Muscle of arm (tissue), 14 donors: ENCODE measurements at places on chromosomes 5 and 9.

DNA sequence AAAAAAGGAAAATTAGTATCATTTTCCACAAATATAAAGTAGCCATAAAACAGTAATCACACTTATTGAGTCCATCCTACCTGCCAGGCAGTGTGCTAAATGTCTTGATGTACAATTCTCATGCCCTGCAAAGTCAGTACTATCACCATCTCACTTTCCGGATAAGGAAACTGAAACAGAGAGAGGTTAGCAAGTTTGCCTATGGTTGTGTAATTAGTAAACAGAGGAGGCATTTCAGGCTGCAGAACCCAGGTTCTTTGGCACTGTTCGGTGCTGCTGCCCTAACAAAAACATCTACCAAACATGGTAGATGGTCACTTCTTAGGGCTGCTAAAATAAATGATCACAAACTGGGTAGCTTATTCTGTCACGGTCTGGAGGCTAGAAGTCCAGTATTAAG, 22.6 kb downstream of the PLAC8L1 start:
- DNase-seq: no peak

DNA sequence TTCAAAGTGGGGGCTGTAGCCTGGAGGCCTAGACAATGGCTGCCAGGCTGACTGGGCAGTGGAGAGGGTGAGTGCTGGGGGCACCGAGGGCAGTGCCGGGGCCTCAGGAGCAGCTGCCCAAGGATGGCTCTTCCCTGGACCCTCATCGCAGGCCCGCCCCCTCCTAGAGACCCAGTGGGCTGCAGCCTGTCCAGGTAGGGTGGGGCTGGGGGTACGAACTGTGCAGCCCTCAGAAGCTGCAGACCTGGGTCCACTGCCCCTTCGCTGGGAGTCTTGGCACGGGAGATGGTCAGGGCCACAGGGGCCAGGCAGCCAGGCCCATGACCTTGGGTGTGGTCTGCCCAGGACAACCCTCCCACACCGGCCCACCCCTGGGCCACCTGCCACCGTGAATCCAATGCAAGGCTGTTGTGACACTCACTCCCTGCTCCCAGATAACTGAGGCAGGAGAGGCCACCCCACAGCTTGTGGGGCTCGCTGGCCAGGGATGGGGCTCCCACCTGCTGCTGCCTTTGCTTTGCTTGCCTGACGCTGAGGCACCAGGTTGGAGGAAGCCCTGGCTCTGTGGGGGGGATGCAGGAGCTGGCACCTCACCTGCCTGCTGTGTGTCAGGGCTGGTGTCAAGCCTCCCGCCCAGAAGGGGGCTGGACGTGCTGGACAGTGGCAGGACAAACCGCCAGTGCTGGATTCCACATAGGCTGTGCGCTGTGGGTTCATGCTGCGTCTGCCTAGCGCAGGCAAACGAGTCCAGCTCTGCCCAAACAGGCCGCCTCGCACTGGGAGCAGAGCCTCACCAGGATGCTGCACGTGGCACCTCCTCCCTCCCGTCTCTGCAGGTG, 23.1 kb upstream of the SLC9A3 start:
- DNase-seq: no peak

GRCh38 chr5:14884062-14884612, 12.6 kb upstream of the ANKH start:
- DNase-seq: no peak

DNA sequence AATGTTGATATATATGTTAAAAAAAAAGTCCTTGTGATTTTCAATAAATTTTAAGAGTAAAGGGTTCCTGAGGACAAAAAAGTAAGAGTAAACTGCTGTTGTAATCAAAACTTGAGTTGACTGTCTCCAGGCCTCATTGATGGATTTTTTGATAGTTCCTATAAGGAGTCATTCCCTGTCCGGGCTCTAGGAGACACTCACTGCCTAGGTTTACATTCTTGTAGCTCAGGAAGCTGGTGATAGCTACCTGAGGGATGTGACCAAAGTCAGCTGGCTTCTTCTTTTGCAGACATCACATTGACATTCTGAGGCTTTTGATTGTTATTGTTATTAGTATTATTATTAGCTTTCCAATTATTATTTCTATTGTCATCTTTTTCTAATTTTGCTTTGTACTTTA, 116.5 kb upstream of the FBXL7 start:
- DNase-seq: no peak

GRCh38 chr5:31806561-31806960, 167.6 kb downstream of the PDZD2 start:
- DNase-seq: no peak

DNA sequence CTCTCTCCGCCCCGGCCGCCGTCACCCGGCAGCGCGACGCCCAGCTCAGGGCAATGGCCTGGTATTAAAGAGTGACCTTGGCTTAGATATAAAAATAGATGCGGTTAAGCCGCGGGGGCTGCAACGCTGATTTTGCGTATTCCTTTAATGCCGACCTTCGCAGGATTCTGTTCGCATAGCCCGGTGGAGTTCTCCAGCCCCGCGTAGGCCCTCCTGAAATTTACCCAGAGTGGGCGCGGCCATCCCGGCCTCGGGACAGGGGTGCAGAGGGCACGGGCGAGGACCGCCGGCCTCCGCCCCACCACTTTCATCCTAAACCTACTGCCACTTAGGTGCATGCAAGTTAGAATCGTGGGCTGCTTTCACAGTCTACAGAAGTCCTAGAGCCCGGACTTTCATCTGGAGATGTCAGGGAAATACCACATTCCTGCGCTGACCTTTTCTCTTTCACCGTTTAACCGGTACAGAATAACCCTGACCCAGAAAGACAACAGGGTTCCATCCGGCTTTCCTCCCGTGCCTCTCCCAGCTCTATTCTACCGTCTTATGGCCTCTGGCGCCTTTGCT, 492 bp upstream of the FAM169A start:
- DNase-seq: no peak

DNA sequence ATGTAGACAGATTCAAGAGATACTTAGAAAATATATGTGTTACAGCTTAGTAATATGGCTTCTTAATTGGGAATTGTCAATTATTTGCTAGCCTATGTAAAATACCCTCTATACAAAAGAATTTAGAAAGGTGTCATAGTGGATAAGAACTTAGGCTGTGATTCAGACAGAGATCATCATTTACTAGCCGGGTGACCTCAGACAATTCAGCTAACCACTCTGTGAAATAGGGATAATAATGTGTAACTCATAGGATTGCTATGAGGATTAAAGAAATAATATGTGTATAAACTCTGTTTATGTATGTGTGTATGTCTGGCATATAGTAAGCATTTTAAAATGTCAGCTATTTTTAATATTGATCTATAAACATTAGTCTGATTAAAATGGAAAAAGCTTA, 5.9 kb upstream of the LARS1 start:
- no peak for DNase-seq

DNA sequence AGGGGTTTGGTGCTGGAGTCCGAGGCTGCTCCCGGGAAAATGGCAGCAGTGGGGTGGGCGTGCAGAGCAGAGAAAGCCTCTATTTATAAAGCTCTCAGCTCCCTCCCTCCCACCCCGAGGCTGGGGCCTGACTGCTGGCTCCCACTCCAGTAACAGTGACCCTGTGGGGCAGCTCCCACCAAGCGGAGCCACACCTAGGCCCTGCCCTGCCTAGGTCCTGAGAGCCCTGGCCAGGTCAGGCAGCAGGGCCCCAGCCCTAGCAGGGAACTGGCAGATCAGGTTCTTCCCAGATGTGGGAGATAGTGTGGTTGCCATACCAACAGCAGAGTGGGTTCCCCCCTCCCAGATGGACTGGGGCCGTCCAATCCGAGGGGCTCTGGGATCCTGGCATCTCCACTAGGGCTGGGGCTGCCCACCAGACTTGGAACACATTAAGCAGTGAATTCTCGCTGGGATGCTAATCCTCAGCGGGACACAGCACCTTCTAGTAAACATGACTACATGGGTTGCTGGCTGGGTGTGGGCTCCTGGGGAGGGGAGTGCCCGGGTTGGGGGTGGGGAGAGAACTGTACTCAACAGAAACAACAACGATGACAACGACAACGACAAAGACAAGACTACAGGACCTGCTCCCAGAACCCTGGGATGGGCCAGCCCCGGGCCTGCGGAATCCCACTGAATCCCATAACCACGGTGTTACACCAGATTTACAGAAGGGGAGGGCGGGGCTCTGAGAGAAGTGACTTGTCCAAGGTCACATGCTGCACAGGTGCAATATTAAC, 1.5 kb downstream of the SH3GLB2 start:
- no peak for DNase-seq

DNA sequence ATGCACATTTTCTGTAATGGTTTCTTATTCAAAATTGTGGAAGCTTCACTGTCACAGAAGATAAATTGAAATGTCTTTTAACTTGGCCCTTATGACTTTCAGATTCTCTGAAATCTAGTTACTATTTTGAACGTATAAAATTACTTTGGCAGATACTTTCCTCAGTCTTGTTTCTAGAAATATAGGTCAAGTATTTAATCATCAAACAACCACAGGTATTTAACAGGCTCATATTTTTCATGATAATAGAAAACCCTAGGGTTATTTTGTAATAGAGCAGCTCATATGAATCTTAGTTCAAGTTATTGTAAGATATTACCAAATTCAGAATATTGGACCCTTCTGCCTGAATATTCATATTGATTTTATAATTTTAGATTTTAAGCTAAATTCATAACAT, 236.0 kb upstream of the CDH18 start:
- DNase-seq: no peak

DNA sequence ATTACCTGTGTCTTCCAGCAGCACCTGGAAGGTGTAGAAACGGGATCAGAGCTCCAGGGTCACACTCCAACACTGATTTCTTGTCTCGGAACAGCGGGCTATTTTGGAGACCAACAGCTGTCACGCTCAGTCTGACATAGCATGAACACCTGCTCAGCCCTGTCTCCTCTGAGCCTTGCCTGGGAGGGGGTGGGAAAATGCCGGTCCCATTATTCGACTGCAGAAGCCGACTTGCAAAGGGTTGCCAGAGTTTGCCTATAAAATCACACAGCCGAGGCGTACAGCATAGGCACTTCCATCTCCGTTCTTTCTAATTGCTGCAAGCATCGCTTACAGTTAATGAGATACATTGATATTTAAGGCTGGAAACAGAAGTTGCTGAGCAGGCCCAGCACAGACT, 300.8 kb upstream of the MSX2 start:
- peak; percentile 25 for DNase-seq

DNA sequence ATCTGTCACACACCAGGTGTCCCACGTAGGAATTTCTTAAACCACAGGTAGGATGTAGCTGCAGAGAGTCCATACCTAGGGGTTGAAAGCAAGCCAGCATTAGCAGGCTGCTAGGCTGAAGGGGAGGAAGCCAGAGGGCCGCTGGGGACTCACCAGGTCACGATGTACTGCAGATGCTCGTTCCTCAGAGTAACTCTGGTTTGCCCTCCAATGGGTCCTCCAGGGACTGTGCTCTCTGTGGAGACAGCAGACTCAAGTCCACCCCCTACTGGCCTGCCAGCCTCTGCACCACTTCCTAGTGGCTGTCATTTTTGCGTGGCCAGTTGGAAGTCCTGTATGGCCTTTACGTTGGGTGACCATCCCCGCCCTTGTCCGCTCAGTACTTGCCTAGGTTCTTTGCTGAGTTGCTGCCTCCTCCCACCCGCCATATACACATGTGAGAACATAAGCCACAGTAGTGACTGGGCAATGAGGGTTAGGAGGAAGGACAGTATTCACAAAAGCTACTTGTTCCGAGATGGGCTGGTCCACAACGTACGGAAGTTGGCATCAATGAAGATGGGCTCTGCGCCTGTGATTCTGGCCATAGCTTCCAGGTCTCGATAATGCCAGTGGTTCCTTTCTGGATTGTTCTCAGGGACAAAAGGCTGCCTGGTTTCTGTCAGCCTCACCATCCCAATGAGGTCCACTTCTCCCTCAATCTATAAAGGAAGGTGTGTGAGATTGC, 4.1 kb downstream of the RPL7A start:
- no peak for DNase-seq
